ENCODE measurements at places on chromosomes 2 and 18.

- DNase-seq = no peak
Observed at GRCh38 chr18:54859667-54860421, 31.6 kb downstream of the RAB27B start.

DNA sequence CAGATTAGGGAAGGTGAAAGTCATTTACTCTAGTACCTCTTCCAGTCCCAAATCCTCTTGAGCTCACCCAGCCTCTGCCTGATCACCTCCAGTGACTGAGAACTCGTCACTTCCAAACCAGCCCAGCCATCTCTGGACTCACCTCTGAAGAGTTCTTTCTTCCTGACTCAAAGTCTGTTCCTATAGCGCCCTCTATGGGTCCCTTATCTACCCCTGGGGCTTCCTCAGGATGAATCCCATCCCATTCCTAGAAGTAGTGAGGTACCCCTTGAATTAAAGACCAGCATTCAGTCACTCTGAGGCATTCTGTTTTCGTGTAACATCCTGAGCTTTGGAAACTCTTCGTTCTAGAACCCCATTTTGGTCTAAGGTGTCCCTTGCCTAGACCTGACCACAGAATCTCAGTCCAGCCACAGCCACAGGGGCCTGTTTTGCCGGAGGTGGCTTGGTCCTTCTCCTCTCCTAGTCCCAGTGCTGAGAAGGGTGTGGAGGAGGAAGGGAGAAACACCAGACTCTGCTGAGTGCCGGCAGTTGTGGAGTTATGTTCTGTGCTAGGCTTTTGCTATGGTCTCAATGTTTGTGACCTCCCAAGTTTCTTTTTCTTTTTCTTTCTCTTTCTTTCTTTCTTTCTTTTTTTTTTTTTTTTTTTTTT, 32.7 kb downstream of the SIX3 start:
- DNase-seq = no peak

GRCh38 chr2:233705911-233706506, 6.7 kb upstream of the UGT1A5 start:
- DNase-seq = no peak

DNA sequence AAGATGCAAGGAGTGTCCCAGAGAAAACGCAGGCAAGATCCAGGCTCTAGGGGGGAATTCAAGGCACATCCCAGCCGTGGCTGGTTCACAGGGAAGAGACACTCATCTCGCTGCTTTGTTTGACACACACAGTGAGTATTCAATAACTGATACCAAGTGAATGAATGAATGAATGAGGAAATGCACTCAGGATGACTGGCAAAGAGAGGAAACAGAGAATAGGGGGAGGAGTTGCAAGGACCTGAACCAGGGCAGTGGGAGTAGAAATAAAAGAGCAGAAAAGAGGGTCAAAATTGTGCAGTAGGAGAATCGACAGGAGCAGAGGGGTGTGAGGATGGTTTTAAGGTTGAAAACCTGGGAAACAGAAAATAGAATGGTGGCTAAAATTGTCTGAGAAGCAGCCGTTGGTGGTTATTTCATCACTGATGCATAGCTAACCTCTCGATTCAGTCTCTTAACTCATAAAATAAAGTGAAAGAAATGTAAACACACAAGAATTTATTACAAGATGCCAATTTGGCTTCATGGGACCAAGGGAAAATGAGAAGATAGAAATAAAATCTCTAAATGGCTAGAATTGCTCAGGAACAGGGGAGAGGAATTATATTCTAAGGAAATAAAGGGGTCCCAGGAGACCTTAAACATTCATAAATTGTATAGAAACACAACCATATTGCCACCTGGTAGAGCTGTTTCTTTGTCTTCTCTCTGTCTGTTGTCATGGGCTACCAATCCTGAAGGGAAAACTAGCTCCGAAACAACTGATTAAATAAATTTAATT, 63.9 kb upstream of the PHLPP1 start:
- DNase-seq = no peak

DNA sequence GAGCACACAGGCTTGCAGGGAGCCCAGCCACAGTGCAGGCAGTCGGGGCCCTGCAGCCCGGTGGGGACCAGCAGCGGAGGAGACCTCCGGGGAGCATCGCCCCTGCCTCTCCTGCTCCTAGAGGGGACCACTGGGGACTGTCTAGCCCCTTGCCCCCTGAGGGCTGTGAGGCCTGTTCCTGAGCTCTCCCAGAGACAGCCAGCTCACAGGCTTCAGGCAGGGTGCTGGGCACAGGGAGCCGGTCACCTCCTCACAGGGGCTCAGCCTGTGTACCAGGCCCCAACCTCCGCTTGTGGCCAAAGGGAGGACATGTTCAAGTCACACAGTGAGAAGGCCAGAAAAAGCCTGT, 3.5 kb upstream of the NMUR1 start:
- DNase-seq = no peak

DNA sequence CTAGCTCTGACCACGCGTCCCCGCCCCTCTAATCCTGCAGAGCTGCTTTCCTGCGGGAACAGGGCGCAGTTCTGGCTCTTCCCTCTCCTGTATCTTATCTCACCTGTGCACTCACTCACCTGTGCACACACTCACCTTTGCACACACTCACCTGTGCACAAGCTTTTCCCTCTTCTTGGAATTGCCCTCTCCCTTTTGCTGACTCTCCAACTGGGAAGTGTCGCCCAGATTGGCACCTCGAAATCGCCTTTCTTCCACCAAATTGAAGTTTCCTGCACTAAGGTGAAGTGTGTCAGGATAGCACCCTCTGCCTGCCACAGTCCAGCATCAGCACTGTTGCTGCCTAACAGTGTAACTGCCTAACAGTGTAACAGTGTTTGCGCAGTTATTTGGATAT, 566 bp upstream of the CMPK2 start:
- no peak for DNase-seq

DNA sequence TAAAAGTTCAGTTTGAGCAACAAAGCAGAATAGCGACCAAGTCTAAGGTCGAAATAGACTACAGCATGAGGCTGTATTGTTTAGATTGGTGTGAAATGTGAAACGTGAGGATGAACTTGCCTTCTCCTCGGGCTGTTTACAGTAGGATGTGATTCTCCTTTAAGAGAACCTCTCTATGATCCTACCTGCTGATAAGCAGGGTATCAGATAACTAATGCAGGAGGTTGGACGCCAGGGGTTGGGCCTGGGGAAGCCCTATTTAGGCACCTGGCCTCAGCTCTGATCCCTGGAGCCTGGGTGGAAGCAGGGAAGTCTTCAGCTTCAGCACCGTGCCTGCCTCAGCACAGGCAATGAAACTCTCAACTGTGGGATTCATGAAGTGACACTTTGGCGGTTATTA, 11.4 kb downstream of the CRYGD start:
- no peak for DNase-seq

DNA sequence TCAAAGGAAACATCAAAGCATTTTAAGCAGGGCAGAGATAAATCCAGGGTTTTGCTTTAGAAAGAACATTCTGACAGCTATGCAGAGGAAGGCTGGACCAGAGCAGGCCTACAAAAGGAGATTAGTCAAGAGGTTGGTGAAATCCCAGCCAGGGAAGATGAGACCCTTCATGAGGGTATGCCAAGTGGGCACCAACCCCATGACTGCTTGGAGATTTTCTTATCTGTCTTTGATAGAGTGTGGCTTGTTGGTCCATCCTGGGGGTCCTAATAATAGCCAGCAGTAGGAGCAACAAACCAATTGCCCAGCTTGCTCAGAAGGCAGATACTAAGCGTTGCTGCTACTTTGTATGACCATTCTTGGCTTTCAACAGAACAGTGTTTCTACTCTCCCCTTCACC, 895.4 kb downstream of the EPHA4 start:
- DNase-seq = no peak

DNA sequence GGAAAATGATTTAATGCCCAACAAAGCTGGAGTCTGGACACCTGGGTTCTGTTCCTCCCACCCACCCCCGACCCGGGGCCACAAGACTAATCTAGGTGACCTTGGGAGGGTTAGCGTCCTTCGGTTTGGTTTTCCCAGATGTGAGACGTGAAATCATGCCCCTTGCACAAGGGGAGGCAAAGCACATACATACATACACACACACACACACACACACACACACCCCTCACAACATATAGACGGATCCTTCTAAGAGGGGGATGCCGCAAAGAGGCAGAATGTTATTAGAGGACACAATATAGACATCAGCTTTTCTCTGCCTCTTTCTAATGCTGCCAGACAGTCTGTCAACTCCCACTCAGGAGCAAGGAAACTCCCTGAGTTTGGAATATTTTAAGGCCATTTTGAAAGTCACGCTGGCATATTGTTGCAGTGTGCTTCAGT, 616 bp upstream of the RBMS1 start:
- no peak for DNase-seq

GRCh38 chr2:30705056-30705455, 102.2 kb downstream of the CAPN13 start:
- no peak for DNase-seq

DNA sequence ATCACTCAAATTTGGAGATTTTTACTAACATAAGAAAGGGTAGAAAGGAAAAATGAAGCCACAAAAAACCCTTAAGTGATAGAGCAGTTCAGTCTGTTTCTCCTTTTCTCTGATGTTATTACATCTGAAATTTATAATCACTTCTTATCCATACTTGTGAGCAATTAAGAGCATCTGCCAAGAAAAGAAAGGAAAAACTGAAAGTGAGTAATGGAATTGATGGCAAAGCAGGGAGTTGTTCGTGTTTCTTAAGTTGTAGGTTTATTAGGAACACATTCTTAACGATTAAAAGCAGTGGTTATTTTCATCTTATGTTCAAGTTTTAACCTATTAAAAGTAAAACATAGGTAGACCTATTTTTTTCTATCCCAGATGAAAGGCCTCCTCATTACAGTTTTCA, 277.7 kb downstream of the RND3 start:
- no peak for DNase-seq

GRCh38 chr2:237669628-237670392, 42.4 kb downstream of the LRRFIP1 start:
- DNase-seq = no peak

GRCh38 chr2:67948506-67948905, 114.3 kb downstream of the C1D start:
- no peak for DNase-seq

- DNase-seq = no peak
Observed at GRCh38 chr2:160415991-160416390, 77.6 kb downstream of the RBMS1 start.

- DNase-seq = no peak
Observed at GRCh38 chr2:127528487-127528886, 2.2 kb upstream of the IWS1 start.
